Left ventricle myocardium superior (tissue), 1 donor: ENCODE measurements at places on chromosomes 11 and 22. TPM values are rescaled to one million over a fixed set of nuclear protein-coding genes. Genes with fewer than 3 reads are reported as not detected.

The ABCG4 gene
- total RNA-seq: 1.1 TPM

GRCh38 chr11:118988280-118988679 lies 9.7 kb upstream of the CENATAC start:
- DNase-seq: no peak

- DNase-seq: no peak
Observed at GRCh38 chr11:41053894-41054293, 405.6 kb downstream of the LRRC4C start.

The FDX1 gene
- 23.2 TPM for total RNA-seq

DNA sequence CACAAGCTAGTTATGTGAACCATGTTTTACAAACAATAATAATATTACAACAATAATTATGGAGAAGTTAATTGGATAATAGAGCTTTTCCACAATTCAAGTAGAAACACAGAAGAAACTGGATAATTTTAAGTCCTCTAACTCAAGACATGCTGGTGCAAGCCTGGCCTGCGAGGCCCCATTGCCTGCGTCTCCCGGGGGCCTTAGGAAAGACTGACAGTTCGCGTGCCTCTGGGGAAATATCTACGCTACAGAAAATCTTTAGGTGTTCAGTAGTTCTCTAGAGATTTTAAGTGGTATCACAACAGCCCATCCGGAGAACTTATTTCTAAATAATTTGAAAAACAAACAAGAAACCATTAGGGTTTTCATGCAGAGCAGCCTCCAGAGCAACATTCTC lies 23.2 kb downstream of the GAL start:
- no peak for DNase-seq

The APOL4 gene
- total RNA-seq: 3.8 TPM

DNA sequence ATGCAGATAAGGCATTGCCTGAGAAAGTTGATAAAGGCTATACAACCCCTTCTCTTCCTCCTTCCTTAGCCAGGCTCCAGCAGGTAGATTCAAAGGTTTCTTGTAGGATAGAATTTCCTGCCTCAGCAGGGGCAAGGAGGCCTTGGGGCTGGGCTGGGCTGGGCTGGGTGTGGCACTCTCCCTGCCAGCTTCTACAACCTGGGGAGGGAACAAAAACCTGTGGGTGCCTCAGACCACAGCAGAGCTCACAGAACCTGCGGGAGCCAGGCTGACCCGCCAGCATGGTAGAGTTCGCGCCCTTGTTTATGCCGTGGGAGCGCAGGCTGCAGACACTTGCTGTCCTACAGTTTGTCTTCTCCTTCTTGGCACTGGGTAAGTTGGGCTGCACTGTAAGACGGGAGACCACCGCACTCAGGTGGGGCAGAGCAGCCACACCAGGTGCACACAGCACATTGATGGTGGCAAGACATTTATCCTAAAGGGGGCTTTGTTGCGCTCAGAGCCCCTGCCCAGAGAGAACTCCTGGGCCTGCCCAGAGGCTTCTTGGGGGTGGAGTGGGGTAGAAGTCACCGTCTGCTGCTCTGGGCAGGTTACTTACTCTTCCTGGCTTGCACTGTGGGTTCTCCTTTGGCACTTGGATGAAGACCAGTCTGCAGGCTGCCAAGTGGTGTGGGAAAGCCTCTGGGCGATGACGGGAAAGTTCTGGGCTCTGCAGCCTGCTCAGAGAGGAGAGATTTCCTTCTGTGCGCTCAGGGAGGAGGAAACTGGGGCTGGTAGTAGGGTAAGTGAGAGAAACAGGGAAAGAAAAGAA lies at the start of gene MOGAT2:
MOGAT2 (plus strand) TSS at position 231 of the 811 bp plus-strand sequence; CDS start at position 282, 51 bp downstream.
- DNase-seq: peak; percentile 45

The EEF1G gene
- 804 TPM for total RNA-seq

DNA sequence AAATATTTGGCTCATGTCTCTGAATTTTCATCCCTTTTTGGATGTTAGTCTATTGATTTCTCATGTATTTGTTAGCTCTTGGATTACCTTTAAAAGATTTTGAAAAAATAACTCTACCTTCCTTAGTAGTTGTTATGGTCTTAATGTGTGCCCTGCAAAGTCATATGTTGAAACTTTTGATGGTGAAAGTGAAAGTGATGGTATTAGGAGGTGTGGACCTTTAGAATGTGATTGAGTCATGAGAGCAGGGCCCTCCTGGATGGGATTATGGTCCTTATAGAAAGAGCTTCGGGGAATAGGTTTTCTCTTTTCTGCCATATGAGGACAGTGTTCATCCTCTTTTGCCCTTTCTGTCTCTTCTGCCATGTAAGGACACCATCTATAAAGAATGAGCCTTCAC lies 33.6 kb upstream of the MPPED2 start:
- DNase-seq: no peak

DNA sequence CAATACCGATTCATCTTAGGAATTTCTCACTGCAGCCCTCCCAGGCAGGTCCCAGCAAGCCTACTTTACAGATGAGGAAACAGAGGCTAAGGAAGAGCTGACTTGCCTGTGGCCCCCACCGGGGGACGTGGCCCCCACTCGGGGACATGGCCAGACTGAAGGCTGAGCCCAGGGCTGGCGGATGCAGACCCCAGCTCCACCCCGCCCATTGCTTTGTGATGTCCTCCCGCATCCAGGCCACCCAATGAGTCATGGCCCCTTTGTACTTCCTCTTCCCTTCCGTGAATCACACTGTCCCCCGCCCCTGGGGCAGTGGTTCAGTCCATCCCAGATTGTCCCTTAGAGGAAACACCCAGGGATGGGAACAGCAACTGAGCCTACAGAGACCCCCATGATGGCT lies 116.0 kb upstream of the ANO1 start:
- no peak for DNase-seq

The SLC22A6 gene
- total RNA-seq: not detected
